ENCODE measurements at places on chromosomes 4 and X.

- DNase-seq, result no peak
Observed at GRCh38 chr4:1027915-1028238, 16.5 kb downstream of the FGFRL1 start.

DNA sequence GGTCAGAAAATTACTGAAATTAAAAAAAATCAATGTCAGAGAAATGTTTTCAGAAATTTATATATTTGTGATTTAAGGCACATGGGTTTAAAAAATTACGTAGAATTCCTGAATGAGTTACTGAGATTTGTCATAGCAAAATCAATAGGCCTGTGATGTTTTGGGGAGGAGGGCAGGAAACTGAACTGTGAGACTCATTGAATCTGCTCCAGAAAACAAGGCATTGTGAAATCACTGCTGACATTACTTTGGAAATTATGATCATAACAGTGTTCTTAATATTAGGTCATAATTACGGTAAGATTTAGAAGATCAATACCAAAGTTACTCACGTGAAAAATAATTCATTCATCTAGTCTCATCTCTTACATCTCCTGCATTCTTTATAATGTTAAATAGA is 5.3 kb downstream of the FGF5 start:
- DNase-seq, result no peak

GRCh38 chr4:25032126-25032525 is 1.4 kb upstream of the LGI2 start:
- no peak for DNase-seq

GRCh38 chrX:45850197-45850774 is 649.6 kb upstream of the DIPK2B start:
- no peak for DNase-seq

- no peak for DNase-seq
Observed at GRCh38 chrX:133598601-133599335, 183.5 kb upstream of the GPC4 start.

DNA sequence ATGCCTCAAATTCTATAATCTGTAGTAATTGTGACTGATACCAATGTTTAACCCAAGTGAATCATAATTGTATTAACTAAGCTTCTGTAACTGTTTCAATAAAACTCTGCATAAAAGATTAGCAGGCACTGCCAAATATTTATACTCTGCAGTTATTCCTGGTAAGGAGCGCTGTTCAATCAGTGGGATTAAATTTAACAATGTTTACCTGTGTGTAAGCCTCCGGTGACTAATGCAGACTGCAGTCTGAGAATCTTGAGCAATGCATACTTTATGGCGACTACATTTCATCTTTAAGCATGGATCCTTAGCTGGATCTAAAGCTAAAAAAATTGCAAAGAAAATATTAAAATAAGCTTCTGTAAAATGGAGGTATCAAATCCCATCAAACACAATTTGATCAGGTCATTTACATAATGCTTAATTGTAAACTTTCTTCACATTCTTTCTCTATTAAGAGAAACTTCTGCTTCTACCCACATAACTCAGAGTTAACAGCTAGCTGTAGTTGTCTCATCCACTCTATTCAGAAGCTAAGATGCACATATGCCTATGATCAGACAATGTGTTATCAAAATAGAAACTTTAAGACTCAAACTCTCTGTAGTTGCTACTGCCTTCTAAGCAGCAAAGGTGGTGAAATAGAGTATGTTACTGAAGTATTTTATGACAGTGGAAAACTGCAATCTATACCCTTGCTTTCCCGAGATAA is 234.0 kb downstream of the SPOCK3 start:
- no peak for DNase-seq

- DNase-seq, result no peak
Observed at GRCh38 chrX:42704454-42704853, 73.5 kb downstream of the PPP1R2C start.

- no peak for DNase-seq
Observed at GRCh38 chrX:153933748-153934147, 1.1 kb downstream of the NAA10 start.

DNA sequence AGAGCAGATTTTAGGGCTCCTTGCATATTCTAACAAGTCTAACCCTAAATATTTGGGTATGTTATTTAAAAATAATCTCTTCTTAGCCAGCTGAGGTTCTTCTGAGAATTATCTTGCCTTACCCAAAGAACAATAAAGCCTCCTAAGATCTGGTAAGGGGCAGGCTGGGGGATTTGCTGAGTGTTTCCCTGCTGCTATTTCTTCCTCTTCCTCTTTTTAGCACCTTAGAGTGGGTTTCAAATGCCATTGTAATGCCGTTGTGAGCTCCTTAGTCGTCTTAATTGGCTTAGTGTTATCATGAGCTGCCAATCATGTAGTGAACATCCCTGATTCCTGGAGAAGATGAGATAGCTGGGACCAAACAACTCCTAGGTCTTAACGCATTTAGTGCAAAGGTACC is 15.4 kb downstream of the STOX2 start:
- no peak for DNase-seq

DNA sequence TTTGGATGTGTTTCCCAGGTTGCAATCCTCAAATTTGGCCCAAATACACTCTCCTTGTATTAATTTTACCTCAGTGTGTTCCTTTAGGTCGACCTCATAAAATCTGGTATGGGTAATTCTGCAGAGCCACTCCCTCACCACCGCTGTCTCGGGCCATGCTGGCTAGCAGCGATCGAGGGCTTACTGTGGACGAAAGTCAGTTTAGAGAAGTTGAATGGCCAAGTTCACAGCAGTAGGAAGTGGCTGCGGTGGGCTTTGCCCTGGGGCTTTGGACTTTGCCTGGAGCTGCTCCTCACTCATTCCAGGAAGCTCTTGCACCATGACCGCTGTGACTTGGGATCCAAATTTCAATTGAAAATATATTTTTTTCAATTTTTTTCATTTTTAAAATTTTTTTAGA is 19.6 kb downstream of the TMEM187 start:
- DNase-seq, result no peak

GRCh38 chr4:8342651-8343261 is 73.2 kb downstream of the HTRA3 start:
- DNase-seq, result no peak

DNA sequence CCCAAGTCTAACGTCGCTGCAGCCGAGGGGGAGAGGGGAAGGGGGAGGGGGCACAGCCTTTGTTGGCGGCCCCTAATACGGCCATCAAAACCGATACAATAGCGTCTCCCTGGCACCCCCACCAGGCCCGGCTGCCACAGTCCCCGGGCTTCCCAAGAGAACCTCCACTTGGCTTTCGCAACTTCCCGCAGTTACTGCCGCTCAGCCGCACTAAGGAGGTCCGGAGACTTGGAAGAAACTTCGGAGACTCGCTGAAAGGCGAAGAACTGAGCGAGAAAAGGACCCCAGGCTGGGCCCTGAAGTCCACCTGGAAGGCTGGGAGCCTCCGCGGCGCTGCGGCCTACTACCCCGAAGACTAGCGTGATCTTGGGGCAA is 2.8 kb downstream of the NKX6-1 start:
- no peak for DNase-seq

DNA sequence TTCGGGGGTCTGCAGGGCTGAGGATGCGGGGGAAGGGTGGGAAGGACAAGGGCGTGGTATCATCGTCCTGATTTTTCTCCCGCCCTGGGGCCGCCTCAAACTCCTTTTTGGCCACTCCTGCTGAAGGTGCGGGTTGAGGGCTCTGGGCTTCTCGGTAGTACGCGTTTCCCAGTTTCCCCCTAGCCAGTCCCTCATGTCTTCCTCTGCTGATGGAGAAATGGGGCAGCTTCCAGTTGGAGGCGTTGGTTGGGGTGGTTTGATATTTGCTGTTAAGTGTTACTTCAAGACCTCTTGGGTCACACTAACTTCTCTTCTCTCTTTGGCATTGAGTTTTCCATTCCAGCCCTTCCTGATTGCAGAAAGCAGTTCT is 482 bp downstream of the GSTCD start:
- DNase-seq, result peak; percentile 30

DNA sequence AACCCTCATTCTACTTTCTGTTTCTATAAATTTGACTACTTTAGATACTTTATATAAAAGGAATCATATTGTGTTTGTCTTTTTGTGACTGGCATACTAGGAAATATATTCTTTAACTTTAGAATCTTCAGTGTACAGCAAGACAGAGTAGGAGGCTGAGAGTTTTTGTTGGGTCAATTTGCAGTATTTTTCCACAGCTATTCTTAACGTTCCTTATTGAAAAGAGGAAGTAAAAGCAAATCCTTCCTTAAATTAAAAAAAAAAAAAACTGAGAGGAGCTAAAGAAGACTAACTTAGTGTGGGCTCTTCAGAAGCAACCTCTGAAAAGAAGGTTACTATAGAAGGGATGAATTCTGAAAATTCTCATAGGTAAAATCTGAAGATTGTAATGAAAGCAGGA is 1194.6 kb downstream of the ADGRL3 start:
- no peak for DNase-seq

DNA sequence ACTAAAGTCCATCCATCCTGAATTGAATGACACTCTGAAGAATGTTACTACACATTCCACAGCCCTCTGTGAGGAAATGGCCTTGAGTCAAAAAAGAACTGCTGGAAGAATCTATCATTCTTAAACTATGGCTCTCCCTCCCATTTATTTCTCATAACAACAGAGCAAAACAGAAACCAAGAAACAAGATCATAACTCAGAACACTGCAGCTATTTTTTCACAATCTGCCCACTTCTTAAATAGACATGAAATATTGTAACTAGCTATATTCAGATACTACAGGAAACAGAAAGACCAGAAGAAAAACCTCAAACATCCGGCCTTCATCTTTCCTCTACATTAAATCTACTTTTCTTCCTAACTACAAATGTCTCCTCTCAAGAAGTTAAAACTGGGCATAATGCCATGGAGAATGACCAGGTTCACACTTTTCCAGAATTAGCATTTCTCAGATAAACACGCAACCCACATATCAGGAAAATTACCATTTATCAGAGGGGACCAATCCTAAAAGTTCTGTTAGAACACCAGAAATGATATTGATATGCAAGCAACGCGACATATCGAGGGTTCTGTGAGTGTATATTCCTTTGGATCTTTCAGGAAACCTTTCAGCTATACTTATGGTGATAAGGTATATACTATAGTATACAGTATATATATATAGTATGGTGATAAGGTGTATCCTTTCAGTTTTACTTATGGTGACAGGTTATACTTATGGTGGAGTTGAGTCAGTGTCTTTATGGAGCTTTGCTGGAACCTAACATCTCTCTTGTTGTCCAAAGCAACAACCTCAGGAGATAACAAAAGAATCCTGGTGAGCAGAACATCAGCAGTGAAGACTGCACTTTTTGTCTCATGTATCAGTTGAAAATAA is 60.4 kb upstream of the IRF2 start:
- DNase-seq, result no peak

DNA sequence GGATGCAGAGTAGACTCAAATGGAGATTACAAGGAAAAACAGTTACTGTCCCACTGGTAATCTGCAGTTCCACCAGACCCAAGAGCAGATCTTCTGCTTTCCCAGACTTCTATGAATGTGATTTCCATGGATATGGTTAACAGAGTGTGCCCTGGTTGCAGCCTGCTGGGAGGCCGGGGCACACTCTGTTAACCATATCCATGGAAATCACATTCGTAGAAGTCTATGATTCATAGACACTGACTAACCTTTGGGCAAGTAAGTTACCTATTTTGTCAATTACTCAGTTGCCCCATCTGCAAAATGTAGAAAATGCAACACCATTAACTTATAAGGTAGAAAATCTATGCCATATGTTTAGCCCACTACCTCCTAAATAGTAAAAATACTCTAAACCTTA is 443.1 kb upstream of the PITX2 start:
- no peak for DNase-seq

DNA sequence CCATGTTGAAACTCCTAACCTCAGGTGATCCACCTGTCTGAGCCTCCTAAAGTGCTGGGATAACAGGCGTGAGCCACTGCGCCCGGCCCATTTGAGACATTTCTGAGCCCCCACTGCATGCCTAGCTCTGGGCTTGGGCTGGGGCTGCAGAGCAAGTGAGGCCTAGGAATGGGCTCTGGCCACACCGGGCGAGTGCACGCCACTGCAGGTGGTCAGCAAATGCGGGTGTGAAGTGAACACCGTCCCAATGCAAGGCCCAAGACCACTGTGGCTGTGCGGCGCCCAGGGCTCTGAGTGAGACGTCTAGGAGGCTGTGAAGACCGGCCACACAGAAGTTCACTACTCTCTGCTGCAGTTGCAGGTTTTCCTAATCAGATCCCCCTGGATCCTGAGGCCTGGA is 9.5 kb downstream of the SH3TC1 start:
- no peak for DNase-seq

GRCh38 chr4:164621886-164622521 is 131.9 kb upstream of the SMIM31 start:
- DNase-seq, result no peak

DNA sequence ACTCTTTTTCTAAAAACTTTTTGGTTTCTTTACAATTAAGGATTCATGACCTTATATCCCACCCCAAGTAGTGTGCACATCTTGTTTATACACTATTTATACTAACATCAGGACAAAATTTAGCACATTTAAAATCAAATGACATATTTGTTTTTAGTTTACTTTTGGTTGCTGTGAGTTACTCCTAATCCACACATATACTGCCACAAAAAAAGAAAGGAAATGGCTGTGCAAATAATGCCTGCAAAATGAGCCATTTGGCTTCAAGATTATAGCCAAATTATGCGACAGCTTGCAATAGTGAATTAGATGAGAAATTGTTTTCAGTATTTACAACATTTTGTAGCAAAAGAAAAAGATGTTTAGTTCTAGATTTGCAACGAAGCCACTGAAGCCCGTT is 10.4 kb upstream of the ARHGEF38 start:
- no peak for DNase-seq

DNA sequence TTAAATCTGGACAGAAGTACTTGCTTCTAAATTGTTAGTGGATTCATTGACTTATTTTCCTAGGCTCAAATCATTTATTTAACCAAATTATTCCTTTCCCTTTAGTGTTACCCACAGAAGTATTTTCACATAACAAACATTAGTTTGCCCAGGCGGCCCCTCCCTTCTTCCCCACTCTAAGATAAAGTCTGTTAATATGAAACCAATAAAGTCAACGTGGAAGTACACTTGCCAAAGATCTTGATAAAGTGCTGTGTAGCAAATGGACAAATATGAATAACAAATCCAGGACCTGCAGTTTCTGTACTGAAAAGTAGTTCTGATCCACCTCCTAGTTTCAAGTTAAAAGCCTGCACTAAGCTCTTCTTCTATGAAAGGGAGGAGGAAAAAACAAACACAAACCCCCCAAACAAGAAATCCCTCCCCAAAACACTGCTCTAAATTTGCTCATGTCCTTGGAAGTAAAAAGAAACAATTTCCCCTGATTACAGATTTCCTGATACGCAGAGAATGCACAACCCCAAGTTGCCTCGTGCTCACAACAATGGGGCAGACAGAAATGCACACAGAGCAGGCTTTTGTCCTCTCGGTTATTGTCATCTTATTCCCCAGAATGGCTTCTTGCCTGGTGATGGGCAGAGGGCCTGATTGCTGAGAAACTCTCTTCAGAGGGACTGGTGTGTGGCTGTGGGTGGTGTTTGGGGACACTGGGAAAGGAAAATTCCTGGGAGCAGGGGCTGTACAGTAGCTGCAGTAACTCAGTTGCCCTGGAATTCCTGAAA is 23.2 kb downstream of the TMSB4X start:
- peak; percentile 18 for DNase-seq

- DNase-seq, result no peak
Observed at GRCh38 chrX:23127586-23127985, 127.8 kb downstream of the DDX53 start.

GRCh38 chr4:11730545-11730944 is 301.9 kb upstream of the HS3ST1 start:
- no peak for DNase-seq
